ENCODE measurements at places on chromosomes 12 and 14.

DNA sequence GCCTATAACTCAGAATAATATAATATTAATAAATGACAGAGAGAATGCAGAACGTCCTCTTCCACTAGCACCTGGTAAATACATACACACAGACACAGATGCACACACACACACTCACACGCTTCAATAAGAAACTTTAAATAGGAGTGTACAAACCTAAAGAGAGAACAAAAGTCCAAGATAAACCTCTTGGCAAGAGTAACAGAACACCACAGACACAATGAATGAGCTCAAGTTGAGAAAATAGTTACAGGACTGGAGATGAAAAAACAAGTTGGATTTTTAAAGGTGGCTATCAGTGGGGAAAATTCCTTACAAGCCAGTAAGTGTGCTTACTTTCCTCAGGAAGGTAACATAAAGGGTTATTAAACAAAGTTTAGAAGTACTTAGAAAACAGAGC, 35.2 kb downstream of the CRY1 start:
- DNase-seq: no peak

- no peak for DNase-seq
Measured at GRCh38 chr12:92493816-92494215, 209.0 kb upstream of the PLEKHG7 start.

- DNase-seq: no peak
Measured at GRCh38 chr12:92745856-92746550, 43.2 kb downstream of the PLEKHG7 start.

- DNase-seq: no peak
Measured at GRCh38 chr12:47876440-47876960, 28.3 kb downstream of the VDR start.

DNA sequence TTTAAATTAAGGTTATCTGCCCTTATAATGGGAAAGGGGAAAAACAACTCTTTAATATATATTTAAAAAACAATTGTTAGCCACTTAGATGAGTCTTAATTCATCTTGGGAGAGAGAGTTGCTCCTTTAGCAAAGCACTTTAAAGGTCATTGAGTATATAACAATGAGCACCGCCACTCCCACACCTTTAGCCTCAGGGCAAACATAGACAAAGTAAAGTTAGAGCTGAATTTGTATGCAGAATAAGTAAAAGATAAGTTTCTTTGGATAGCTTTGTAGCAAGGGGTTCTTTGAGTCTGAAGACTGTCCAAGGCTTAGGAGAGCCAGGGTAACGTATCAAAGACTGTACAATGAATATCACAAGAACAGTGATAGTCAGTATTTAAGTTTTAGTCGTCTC, 728.8 kb upstream of the LMO3 start:
- DNase-seq: no peak

- DNase-seq: no peak
Measured at GRCh38 chr14:101404426-101405170, 156.7 kb upstream of the DIO3 start.
